ENCODE measurements at places on chromosomes 5 and 9.
A peak's percentile ranks its signal among the peaks of the same experiment; 100 is the strongest.

DNA sequence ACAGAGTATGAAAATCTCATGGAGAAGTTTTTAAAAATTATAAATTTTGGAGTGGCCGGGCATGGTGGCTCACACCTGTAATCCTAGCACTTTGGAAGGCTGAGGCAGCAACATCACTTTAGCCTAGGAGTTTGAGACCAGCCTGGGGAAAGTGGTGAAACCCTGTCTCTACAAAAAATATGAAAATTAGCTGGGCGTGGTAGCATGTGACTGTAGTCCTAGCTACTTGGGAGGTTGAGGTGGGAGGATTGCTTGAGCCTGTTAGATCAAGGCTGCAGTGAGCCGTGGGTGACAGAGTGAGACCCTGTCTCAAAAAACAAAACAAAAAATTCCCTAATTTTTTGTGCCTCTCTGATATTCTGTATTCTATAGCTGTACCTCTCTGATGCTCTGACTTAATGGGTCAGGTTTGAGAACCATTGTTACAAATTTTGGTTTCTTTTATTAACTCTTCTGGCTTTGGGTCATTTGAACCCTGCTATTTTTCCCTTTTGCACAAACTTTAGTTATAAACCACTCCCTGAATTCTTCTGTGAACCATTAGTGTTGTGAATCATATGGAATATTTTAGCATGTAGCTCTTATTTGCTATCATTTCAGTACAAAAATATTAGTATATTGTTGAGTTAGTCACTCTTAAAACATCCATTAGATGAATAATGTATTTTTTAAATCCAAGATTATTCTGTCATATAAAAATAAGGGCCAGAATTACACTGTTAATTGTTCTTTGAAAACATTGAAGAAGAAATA lies 51.0 kb downstream of the FER start:
- peak; percentile 46 for DNase-seq

GRCh38 chr5:119356612-119357188 lies 881 bp downstream of the TNFAIP8 start:
- peak; percentile 58 for DNase-seq

GRCh38 chr5:175394601-175395000 lies 49.4 kb downstream of the DRD1 start:
- no peak for DNase-seq

DNA sequence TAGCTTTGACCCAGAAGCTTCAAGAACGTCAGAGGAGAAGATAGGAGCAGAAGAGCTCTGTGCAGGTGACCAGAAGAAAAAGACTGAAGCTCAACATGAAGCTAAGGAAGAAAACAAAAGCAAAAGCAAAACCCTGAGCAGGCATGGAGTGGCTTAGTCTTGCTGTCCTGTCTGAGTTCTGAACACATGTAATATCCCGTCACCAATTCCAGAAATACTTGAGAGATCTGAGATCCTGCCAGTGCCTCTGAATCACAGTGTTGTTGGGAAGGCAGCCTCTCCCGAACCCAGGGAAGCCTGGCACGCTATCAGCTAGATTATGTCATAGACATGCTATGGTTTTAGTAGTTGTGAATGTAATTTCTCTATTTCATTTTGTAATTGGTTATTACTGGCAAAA lies 235.7 kb downstream of the ICE1 start:
- peak; percentile 70 for DNase-seq

GRCh38 chr5:176391999-176392398 lies 3.4 kb downstream of the HIGD2A start:
- DNase-seq, result no peak

DNA sequence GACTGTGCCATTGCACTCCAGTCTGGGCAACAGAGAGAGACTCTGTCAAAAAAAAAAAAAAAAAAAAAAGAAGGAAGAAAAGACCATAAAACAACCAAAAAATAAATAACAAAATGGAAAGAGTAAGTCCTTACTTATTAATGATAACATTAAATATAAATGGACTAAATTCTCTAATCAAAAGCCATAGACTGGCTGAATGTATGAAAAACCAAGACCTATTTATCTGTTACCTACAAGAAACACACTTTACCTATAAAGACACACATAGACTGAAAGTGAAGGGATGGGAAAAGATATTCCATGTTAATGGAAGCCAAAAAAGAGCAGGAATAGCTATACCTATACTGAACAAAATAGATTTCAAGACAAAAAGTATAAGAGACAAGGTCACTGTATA lies 16.6 kb downstream of the TMEM267 start:
- DNase-seq, result no peak

GRCh38 chr9:19583890-19584289 lies 175.1 kb downstream of the ACER2 start:
- DNase-seq, result no peak

- DNase-seq, result no peak
Measured at GRCh38 chr9:80059979-80060378, 488.2 kb downstream of the TLE4 start.

DNA sequence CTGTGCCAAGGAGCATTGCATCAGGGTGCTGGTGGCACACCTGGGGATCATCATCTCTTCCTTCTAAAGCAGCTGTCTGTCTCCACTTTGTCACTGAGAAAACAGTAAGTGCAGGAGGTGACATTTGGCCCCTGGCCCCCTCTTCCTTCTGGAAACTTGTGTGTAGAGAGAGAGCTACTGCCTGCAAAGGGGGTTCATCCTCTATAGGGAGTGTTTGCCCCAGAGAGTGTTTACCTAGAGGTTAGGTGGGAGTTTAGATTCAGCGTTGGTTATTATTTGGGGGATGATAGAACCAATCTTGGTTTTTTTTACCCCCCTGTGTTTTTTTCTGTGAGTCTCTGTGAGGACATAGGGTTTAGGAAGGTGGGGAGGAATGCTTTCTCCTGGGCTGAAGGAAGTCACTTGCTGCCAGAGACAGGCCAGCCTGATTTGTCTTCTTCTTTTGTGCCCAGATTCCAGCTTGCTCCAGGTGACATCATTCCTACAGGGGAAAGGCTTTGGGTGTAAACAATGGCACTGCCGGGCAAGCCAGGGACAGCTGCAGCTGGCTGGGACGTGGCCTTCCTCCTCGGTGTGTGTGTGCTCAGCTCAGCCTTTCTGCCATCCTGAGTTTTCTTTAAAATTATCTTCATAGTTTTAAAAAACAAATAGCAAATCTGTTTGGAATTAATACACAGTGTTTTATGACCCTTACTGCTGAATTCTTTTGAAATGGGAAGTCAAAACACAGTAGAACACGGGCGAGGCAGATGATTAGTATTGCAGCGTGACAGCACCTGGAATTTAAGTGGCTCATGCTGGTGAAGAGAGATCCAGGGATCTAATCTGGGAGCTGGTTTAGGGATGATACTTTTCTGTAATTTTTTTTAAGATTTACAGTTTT lies 24.5 kb downstream of the PRRC2B start:
- DNase-seq, result peak; percentile 51

DNA sequence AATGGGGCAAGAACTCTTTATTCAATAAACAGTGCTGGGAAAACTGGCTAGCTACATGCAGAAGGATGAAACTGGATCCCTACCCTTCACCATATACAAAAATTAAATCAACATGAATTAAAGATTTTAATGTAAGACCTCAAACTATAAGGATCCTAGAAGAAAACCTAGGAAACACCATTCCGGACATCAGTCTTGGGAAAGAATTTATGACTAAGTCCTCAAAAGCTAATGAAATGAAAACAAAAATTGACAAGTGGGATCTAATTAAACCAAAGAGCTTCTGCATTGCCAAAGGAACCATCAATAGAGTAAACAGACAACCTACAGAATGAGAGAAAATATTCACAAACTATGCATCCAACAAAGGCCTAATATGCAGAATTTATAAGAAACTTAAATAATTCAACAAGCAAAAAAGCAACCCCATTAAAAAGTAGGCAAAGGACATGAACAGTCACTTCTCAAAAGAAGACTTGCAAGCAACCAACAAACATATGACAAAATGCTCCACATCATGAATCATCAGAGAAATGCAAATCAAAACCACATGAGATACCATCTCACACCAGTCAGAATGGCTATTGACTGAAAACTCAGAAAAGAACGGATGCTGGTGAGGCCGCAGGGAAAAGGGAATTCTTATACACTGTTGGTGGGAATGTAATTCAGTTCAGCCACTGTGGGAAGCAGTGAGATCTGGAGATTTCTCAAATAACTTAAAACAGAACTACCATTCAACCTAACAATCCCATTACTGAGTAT lies 104.3 kb upstream of the MAP3K1 start:
- peak; percentile 66 for DNase-seq

GRCh38 chr5:148861088-148861487 lies 34.7 kb downstream of the ADRB2 start:
- DNase-seq, result no peak

DNA sequence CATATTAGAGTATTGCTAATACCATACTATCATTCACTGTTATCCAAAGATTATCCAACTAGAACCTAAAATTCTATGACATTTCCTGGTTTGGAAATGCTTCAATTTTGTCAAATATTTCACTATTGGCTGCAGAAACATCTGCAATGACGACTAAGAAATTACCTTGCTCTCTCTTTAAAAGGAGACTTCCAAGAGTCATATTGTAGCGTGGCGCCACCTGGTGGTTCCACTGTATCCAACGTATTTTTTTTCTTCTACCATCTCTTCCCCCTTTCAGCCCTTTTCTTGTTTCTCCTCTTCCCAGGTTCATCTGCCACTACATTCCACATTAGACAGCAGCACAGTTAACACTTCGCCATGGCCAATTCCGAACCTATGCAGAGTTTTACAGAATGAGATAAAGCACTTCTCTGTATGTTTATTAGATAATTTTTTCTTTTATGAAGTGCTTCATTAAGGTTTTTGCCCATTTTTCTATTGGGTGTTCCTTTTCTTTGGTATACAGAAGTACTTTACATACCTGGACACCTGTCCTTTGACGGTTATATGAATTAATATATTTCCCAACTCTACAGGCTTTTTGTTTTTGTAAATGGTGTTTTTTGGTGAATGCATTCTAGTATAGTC lies 153.5 kb downstream of the CDC42SE2 start:
- DNase-seq, result peak; percentile 80

- peak; percentile 30 for DNase-seq
Measured at GRCh38 chr5:157778121-157778805, 34.8 kb downstream of the LSM11 start.

DNA sequence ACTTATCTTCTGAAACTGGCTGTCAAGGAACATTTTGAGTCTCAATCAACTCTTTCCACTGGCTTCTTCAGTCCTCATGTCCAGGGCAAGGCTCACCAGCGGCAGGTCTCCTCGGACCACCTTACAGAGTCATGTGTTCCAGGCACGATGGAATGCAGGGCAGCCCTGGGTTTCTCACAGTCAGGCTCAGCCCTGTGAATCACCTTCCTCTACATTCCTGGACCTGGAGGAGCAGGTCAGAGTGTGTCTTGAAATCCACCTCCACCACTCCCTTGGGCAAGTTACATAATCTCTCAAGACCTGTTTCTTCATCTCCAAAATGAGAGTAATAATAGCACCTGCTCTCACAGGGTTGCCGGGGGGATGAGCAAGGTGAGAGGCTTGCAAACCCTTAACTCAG lies 16.0 kb downstream of the ENC1 start:
- no peak for DNase-seq

- peak; percentile 11 for DNase-seq
Measured at GRCh38 chr5:109496112-109496511, 86.3 kb upstream of the PJA2 start.

DNA sequence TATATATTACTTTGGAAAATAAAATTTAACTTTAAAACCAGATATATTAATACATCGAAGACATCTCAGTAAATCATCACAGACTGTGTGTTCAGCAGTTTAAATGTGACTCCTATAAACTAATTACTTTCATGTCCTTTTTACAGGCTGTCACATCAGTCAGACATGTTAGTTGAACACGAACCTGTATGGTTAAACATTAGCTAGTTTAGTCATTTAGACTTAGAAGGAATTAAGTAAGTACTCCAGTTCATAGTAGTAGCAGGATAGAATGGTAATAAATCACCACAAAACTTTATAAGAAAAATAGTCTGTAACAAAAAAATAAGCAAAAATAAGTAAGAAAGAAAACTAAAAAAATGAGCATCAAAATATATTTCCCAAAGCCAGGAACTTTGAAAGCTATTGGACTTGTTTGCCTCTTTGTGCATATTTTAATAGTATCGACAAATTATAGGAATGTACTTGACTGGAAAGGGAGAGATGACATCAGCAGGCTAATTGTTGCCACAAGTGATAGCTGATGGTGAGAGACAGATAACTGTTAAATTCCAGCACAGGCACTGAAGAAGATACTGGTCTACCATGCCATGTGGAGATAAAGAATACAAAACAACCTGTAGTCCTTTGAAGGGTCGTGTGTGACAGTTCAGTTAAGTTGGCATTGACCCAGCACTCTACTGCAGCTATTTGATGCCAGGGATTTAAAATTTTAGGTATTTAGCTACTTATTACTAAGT lies 83.9 kb downstream of the RIC1 start:
- DNase-seq, result no peak

DNA sequence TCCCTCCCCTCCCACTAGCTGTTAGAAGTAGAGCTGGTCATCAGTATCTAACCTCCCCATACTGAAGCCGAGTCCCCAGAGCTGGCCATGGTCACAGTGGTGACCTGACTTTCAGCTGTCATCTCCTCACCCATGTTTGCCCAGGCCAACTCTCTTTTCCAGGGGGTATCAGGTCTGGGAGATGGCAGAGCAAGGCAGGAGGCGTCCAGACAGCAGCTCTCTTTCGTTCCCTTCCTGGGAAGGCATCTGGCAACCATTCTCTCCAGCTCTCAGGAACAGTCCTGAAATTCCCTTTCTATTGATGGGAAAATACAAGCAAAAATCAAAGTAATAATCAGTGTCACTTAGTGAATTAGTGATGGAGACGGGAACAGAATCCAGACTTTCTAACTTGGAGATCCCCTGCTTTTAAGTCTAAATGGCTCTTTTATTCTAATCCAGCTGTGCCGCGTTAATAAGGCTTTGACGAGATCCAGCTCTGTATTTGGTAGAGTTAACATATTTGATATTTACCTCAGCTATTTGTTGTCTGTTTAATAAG lies 21.3 kb upstream of the AOPEP start:
- DNase-seq, result no peak

GRCh38 chr9:111149018-111149759 lies 110.9 kb upstream of the LPAR1 start:
- DNase-seq, result peak; percentile 45
